Glutamatergic neuron (in vitro differentiated cells): ENCODE measurements at places on chromosomes 1 and 21. TPM values are rescaled to one million over a fixed set of nuclear protein-coding genes. Genes with fewer than 3 reads are reported as not detected.

The CA14 gene
- total RNA-seq, result 1.5 TPM

The GPR161 gene
- 69.3 TPM for total RNA-seq

The RHCE gene
- 1.2 TPM for total RNA-seq

DNA sequence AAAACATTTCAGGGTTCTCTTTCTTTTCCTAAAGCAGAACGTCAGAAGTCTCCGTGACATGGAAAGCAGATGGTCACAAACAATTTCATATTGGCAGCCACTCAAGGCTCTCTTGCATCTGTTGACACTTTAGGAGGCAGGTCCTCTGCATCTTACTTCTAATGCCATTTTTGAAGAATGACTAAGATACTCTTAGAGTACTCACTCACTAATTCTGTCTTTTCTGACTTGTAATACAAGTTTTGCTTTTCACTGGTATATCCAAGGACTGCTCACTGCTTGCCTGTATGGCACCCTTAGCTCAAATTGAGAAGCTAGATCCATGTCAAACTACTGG is 68.3 kb downstream of the PRRX1 start:
- no peaks in the 10 kb centered on the region for H3K27me3 ChIP-seq
- peaks cover 2% of the 10 kb centered on the region for H3K4me1 ChIP-seq
- no peak overlapping the region for H3K4me3 ChIP-seq
- H3K27ac ChIP-seq, result no peak overlapping the region
- DNase-seq, result no peak

DNA sequence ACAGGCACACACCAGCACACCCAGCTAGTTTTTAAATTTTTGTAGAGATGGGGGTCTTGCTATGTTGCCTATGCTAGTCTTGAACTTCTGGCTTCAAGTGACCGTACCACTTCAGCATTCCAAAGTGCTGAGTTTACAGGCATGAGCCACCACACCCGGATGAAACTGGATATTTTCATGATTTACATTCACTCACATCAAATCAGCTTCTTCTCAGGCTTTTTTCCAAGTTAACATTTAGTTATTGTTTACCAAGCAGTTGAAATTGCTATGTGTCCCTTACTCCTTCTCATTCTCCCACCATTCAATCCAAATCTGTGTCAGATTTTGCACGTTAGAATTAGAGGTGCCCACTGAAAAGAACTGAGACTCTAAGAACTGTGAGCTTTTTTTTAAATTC is 18.4 kb downstream of the RIT1 start:
- no peaks in the 10 kb centered on the region for H3K4me1 ChIP-seq
- no peak for DNase-seq
- H3K36me3 ChIP-seq, result no peaks in the 10 kb centered on the region
- H3K27me3 ChIP-seq, result peaks cover 5% of the 10 kb centered on the region

GRCh38 chr1:235741294-235741693 is 91.7 kb upstream of the GNG4 start:
- H3K27me3 ChIP-seq, result no peaks in the 10 kb centered on the region
- H3K4me1 ChIP-seq, result no peaks in the 10 kb centered on the region
- DNase-seq, result no peak
- no peak overlapping the region for H3K4me3 ChIP-seq
- H3K36me3 ChIP-seq, result no peaks in the 10 kb centered on the region
- no peak overlapping the region for H3K27ac ChIP-seq

GRCh38 chr21:45460611-45461368 is 55.8 kb downstream of the COL18A1 start:
- DNase-seq, result no peak
- H3K36me3 ChIP-seq, result peaks cover 26% of the 10 kb centered on the region
- H3K4me3 ChIP-seq, result no peak overlapping the region
- no peaks in the 10 kb centered on the region for H3K4me1 ChIP-seq

- DNase-seq, result peak; percentile 84
- no peaks in the 10 kb centered on the region for H3K36me3 ChIP-seq
- no peaks in the 10 kb centered on the region for H3K4me1 ChIP-seq
- H3K27ac ChIP-seq, result no peak overlapping the region
Measured at GRCh38 chr21:27700974-27701614, 734.2 kb upstream of the ADAMTS5 start.

DNA sequence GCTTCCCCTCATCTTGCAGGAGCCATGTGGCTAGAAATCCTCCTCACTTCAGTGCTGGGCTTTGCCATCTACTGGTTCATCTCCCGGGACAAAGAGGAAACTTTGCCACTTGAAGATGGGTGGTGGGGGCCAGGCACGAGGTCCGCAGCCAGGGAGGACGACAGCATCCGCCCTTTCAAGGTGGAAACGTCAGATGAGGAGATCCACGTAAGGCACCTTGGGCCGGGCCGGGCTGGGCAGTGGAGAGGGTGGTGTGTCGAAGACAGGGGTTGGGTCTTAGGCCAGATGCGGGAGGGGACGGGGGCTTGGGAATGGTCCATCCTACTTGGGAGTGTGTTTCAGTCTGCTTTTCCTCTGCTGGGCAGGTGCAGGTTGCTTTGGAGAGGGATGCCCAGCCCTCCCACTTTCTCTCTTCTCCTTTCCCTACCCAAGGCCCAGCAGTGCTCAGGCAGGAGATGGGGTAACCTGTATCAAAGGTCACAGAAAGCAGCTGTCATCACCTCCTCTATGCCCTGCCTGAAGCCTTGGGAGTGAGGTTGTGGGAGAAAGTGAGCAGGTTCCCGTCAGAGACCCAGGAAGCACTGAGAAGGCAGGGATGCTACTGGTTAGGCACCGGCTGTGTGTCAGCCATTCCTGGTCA is 18.9 kb downstream of the EPHX1 start:
- no peak for DNase-seq
- peaks cover 4% of the 10 kb centered on the region for H3K36me3 ChIP-seq
- no peak overlapping the region for H3K4me3 ChIP-seq
- H3K27me3 ChIP-seq, result peaks cover 8% of the 10 kb centered on the region

- H3K4me3 ChIP-seq, result no peak overlapping the region
- H3K27me3 ChIP-seq, result no peaks in the 10 kb centered on the region
- no peak overlapping the region for H3K27ac ChIP-seq
- no peak for DNase-seq
- peaks cover 4% of the 10 kb centered on the region for H3K36me3 ChIP-seq
- peaks cover 10% of the 10 kb centered on the region for H3K4me1 ChIP-seq
Measured at GRCh38 chr1:231603598-231604275, 22.9 kb upstream of the DISC1 start.

GRCh38 chr21:45974073-45975019 is 7.2 kb upstream of the COL6A1 start:
- H3K27me3 ChIP-seq, result no peaks in the 10 kb centered on the region
- DNase-seq, result peak; percentile 50
- H3K4me3 ChIP-seq, result peak overlapping the region; percentile 79
- H3K27ac ChIP-seq, result peak overlapping the region; percentile 82
- H3K36me3 ChIP-seq, result no peaks in the 10 kb centered on the region

DNA sequence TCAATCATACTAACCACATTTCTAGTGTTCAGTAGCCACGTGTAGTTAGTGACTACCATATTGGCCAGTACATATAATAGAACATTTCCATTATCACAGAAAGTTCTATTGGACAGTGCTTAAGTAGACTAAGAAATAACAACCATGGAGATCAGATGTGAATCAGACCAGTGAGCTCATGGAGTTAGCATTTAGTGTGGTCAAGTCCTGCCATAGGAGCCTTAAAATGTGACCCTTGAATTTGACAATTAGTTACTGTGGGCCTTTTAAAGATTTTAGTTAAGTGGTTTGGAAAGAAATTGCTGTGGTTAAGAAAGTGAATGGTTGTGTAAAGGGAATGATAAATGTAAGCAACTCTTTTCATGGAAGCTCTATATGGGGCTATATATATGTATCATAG is 123.4 kb downstream of the POU2F1 start:
- H3K4me1 ChIP-seq, result peaks cover 4% of the 10 kb centered on the region
- no peaks in the 10 kb centered on the region for H3K27me3 ChIP-seq

GRCh38 chr21:28641731-28642130 is 350.9 kb downstream of the LTN1 start:
- H3K4me3 ChIP-seq, result no peak overlapping the region
- H3K27me3 ChIP-seq, result peaks cover 2% of the 10 kb centered on the region
- H3K27ac ChIP-seq, result no peak overlapping the region
- no peak for DNase-seq
- no peaks in the 10 kb centered on the region for H3K36me3 ChIP-seq

- H3K4me1 ChIP-seq, result peaks cover 6% of the 10 kb centered on the region
- no peak overlapping the region for H3K4me3 ChIP-seq
- peaks cover 3% of the 10 kb centered on the region for H3K27me3 ChIP-seq
- H3K36me3 ChIP-seq, result no peaks in the 10 kb centered on the region
Measured at GRCh38 chr1:33032126-33032869, 4.4 kb downstream of the AK2 start.

- DNase-seq, result no peak
- H3K4me1 ChIP-seq, result no peaks in the 10 kb centered on the region
- H3K4me3 ChIP-seq, result no peak overlapping the region
- peaks cover 3% of the 10 kb centered on the region for H3K27me3 ChIP-seq
Measured at GRCh38 chr1:168920456-168921094, 185.9 kb upstream of the ATP1B1 start.

GRCh38 chr1:25117233-25117823 is 115.0 kb downstream of the SYF2 start:
- H3K4me3 ChIP-seq, result no peak overlapping the region
- H3K36me3 ChIP-seq, result no peaks in the 10 kb centered on the region
- DNase-seq, result no peak
